ENCODE measurements at places on chromosomes 6 and 20.

GRCh38 chr6:39215640-39216158, 13.6 kb downstream of the KCNK5 start:
- no peak for DNase-seq

DNA sequence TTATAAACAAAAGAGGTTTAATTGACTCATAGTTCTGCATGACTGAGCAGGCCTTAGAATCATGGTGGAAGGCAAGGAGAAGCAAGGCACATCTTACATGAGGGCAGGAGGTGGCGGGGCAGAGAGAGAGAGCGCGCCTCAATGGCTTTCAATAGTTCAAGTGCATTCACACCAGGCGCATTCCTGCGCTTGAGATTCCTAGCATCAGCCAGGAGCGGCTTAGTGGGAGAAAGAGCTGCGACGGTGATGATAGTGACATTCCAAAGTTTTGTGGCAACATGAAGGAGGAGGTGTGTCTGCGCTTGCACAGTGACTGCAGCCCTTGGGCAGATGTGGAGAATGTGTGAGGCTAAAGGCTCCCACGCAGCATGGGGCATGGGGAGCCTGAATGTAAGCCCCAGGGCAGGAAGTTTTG, 25.0 kb upstream of the EMILIN3 start:
- no peak for DNase-seq

DNA sequence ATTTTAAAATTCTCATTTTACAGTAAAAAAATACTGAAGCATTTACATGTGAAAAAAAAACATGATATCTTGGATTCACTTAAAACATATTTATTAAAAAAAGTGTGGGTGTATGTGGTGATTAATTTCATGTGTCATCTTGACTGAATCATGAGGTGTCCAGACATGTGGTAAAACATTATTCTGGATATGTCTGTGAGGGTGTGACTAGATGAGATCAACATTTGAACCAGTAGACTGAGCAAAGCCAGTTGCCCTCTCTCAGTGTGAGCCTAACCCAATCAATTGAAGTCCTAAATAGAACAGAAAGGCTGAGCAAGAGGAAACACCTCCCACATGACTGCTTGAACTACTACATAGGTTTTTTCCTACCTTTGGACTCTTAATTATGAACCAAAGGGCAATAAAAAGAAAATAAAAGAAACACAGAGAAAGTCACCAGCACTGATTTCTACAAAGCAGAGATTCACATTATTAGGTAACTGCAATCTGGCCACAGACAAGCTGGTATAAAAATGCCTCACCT, 90.5 kb upstream of the VGLL2 start:
- no peak for DNase-seq

DNA sequence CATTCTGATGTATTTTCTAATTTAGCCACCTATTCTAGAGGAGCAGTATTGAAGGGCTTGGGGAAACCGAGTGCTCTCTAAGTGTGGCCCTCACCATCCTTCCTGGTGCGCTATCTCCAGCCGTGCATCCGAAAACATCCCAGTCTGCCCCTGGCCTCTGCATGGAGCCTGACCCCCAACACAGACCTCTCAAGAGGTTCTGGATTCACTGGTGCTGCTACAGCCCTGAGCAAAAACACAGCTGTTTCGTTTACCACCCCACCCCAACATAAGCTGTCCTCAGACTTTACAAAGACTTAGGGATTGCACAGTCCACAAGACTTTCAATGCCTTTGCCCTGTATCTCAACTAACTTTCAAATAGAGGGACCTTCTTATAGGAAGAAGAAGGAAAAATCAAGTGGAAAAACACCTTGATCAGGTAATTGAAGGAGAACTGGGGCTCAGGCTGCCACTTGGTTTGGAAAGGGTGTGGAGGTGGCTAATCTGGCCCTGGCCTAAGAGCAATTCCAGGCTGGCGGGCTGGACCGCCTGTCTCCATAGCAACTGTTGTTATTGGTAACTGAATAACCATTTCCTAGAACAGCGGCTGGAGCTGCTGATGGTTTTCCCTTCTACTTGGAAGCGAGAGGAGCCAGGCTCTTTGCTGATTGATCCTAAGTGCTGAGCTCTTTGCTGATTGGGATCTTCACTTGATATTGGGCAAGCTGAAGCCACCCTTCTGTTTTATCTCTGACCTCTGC, 90.2 kb upstream of the TOX2 start:
- peak; percentile 40 for DNase-seq

DNA sequence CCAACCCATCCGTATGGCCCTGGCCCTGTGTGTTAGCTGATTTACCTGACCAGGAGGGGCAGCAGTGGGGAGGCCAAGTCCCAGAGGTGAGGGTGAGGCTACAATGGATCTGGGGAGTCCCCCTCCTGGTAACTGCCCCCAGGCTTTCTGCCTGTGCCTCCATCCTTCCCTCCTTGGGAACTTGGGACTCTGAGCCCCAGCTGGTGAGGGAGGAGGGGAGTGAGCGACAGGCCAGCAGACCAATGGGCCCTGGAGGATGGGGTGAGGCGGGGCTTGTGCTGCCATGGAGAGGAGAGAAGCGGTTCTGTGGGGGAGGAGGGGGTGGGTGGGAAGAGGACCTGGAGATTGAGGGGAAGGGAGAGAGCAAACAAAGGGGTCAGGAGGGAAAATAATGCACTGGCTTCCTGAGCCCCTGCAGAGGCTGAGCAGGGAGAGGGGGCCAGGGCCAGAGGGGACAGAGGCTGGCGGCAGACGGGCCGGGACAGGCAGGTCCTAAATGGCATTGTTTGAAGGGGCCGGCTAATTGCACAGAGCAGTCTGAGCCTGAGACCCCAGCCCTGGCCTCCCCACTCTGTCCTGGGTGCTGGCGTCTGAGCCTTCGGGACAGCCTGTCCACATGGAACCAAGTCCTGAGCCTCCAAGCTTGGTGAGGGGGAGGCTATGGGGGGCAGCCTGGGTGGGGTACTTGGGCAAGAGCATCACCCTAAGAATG, 17.5 kb downstream of the DNMT3B start:
- no peak for DNase-seq

GRCh38 chr6:89775150-89775549, 44.4 kb downstream of the MDN1 start:
- no peak for DNase-seq

DNA sequence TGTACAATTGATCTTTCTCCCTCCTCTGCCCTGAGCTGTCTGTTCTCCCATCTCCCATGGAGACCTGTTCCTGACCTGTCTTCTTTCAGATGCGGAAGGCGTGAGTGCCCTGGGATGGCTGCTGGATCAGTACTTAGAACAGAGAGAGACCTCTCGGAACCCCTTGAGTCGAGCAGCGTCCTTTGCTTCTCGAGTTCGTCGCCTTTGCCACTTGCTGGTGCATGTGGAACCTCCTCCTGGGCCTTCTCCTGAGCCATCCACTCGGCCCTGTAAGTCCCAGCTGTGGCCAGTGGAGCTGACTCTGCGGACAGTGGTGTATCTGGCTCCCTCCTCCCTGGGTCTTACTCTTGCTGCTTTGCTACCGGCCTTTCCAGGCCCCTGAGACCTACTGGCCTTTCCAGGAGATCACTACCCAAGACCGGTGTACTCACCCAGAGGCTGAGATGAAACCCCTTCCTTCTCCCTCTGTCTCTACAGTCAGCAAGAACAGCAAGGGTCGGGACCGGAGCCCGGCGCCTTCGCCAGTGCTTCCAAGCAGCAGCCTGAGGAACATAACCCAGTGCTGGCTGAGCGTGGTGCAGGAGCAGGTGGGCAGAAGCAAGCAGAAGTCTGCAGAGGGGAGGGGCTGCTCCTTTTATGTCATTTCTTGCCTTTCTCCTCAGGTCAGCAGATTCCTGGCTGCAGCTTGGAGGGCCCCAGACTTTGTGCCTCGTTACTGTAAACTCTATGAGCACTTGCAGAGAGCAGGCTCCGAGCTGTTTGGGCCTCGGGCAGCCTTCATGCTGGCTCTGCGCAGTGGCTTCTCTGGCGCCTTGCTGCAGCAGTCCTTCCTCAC, 22.5 kb downstream of the CUL9 start:
- no peak for DNase-seq

DNA sequence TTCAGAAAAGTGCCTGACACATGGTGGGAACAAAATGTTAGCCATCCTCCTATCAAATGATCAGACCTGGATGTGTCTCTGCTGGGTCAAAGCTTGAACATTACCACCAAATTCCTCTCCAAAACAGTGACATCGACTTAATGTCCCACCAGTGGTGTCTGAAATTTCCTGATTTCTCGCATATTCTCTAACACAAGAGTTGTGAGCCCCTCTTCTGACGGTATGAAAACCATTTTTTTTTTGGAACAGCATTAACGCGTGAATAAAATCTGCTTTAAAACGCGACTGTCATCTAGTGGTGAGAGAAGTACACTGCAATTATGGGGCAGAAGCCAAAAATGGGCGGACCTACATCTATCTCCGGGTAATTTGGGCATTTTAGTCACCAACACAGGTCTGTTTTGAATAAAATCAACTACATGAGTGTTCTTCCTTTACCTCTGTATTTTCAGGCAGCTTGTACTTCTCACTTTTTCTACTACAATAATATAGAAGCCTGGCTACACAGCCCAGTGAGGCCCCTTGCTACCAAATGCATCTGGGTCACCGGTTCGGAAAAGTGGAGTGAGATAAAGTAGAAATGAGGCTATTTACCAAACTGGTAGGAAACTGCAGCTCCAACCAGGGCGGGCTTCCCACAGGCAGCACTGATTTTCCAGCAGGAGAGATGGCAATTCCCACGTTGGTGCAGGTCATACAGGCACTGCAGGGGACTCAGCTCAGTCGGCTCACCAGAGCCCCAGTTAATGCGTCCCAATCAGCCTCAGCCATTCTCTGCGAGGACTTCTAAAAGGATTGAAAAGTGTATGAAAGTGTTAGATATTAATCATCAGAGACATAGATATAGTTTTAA, 27.4 kb downstream of the MGME1 start:
- DNase-seq, result no peak

DNA sequence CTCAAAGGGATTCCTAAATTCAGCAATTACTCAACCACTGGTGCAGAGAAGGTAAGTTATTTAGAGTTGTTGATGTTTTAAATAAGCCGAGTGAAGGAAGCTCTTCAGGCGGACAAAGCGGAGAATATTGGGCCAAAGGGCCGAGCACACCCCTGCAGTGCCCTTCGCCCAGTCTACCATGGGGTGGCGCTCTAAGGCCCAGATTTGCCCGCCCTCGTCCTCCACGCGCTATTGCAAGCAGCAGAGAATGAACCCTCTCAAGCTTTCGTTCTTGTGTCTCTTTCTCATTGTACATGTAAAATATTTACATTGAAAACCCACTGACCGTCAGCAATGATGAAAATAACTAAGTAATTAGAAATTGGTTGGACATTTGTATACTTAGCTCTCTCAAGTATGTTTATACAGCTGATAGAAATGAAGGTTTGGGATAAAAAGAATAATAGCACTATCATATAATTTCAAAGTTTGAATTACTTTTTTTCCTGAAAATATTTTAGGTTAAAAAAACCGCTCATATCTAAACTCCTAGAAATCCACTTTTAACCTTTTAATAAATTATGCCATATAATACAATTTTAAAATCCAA, 195.0 kb upstream of the CEP162 start:
- DNase-seq, result peak; percentile 86

DNA sequence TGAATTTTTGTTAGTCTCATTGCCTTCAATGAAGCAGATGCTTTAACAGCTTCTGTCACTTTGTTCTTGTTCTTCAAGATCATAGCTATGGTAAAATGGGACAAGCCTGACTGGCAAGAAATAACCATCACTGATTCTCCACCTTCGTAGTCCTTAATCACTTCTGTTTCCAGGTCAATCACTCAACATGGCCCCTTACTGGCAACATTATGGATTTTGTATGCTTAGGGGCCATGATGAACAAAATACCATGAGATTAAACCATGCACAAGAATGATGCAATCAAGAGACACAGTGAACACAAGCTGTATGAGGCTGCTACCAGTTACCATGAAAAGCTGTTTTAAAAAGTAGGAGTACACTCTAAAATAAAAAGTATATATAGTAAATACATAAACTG, 32.8 kb downstream of the ADNP start:
- DNase-seq, result no peak

DNA sequence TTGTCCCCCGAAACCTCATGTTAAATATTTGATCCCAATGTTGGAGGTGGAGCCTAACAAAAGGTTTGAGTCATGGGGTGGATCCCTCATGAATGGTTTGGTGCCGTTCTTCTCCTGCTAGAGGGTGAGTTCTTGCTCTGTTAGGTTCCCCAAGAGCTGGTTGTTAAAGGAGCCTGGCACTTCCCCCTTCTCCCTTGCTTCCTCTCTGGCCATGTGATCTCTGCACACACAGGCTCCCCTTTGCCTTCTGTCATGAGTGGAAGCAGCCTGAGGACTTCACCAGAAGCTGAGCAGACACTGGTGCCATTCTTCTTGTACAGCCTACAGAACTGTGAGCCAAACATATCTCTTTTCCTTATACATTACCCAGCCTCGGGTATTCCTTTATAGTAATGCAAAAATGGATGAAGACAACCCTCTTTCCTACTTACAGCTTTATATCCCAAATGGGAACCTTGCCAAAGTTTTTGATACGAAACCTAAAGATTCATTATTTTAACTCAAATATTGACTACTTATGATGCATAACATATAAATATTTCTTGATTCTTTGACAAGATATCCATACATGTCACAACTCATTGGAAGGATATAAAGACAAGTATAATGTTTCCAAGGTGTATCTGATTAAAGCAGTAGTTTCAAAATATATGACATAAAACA, 61.0 kb downstream of the RNF182 start:
- no peak for DNase-seq

DNA sequence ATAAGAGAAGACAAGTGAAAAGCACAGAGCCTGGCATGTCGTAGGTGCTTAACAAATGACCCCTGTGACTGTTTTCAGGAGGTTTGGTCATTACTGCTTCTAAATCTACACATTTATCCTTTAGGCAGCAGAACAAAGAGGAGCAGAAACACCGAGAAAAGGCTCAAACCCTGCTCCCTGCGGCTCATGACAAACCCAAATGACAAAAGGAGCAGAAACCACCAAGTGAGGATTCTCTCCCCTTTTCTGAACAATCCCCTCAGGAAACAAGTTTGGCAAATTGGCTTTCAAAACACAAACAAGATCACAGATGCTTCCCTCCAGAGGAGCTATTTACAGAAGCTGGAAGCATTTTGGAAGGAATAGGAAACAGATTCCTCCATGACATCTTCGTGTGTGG, 15.8 kb upstream of the SIRPG start:
- DNase-seq, result no peak

- no peak for DNase-seq
Measured at GRCh38 chr20:38229376-38230252, 30.9 kb downstream of the KIAA1755 start.

- no peak for DNase-seq
Measured at GRCh38 chr20:59823030-59823423, 110.4 kb downstream of the SYCP2 start.

DNA sequence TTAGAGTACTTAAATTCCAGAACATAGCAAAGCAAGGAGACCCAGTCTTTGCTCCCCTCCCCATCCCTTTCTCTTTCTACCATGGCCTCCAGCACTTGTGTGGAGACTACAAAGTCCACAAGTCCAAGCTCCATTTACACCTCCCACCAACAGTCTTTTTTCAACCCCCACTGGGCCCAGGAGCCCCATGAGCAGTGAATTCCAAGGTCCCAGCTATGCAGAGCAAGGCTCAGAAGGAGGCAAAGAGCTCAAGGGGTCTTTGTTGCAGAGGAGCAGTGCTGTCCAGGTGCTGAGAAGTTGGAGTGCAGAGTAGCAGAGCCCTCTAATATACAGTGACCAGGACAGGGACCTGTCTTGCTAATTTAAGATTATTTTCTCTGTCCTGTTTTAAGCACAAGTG, 9.0 kb downstream of the PAK5 start:
- DNase-seq, result no peak
